ENCODE measurements at places on chromosomes 13 and 19.
A peak's percentile ranks its signal among the peaks of the same experiment; 100 is the strongest.

GRCh38 chr19:35495107-35496064, 5.1 kb upstream of the KRTDAP start:
- DNase-seq, result peak; percentile 73

- DNase-seq, result no peak
These were observed 1.6 kb upstream of the RGL3 start for GRCh38 chr19:11420429-11421370.

GRCh38 chr13:78085434-78086225, 167.0 kb upstream of the EDNRB start:
- DNase-seq, result no peak

- DNase-seq, result no peak
These were observed 97.8 kb downstream of the KLF12 start for GRCh38 chr13:74036373-74036772.

DNA sequence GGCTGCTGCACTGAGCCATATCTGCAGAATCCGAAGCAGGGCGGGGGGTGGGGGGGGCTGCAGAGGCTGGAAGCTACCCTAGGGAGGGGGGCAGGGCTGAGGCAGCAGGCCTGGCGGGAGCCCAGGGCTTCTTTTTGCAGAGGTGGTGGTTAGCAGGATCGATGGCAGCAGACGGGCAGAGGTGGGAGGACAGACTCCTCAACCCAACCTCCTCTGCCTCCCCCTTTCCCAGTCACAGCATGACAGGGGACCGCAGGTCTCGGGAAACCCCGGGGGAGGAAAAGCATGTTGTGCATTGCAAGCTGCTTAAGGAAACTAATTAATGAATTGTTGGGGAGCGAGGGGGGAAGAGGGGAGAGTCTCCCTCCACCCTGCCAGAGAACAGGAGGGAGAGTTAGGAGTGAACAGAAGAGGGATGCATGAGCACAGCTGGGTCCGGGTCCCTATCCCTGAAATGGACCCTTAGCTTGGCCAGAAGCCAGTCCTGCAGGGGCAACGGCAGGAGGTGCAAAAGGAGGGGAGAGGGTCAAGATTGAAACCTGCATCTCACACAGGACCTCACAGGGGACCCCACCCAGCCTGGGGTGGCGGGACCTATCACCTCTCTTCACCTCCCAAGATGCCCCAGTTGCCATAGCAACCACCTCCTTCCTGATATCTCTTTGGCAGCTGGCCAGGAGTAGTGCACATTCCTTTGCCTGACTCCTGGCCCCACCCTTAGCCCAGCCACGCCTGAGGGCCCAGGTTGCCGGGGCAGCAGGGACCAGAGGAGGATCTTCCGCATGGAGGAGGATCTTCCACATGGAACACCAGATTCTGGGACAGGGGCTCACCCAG, 1.8 kb downstream of the FXYD7 start:
- peak; percentile 60 for DNase-seq

GRCh38 chr13:20388184-20388583, 137.5 kb downstream of the CRYL1 start:
- DNase-seq, result no peak

- DNase-seq, result no peak
These were observed 4.3 kb upstream of the NR1H2 start for GRCh38 chr19:50371914-50372475.

DNA sequence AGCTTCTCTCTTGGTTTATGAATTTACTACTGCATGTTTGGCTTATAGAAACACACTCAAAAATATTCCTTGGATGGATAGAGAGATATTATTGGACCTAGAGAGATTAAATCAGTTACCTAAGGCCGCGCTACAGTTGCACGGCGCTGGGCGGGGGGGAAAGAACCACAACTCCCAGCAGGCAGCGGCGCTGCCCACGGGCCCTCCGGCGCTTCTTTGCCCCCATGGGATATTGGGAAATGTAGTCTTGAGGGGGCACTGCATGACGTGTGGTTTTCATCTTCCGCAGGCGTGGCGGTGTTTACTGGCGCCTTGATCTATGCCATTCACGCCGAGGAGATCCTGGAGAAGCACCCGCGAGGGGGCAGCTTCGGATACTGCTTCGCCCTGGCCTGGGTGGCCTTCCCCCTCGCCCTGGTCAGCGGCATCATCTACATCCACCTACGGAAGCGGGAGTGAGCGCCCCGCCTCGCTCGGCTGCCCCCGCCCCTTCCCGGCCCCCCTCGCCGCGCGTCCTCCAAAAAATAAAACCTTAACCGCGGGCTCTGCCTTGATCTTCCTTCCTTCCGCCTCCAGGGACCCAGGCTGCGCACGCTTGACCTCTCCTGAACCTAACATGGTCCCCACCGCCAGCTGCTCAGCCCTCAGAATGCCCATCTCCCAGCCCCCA, 4.8 kb downstream of the EMP3 start:
- peak; percentile 91 for DNase-seq

GRCh38 chr13:40191186-40191980, 475.1 kb downstream of the FOXO1 start:
- DNase-seq, result no peak

DNA sequence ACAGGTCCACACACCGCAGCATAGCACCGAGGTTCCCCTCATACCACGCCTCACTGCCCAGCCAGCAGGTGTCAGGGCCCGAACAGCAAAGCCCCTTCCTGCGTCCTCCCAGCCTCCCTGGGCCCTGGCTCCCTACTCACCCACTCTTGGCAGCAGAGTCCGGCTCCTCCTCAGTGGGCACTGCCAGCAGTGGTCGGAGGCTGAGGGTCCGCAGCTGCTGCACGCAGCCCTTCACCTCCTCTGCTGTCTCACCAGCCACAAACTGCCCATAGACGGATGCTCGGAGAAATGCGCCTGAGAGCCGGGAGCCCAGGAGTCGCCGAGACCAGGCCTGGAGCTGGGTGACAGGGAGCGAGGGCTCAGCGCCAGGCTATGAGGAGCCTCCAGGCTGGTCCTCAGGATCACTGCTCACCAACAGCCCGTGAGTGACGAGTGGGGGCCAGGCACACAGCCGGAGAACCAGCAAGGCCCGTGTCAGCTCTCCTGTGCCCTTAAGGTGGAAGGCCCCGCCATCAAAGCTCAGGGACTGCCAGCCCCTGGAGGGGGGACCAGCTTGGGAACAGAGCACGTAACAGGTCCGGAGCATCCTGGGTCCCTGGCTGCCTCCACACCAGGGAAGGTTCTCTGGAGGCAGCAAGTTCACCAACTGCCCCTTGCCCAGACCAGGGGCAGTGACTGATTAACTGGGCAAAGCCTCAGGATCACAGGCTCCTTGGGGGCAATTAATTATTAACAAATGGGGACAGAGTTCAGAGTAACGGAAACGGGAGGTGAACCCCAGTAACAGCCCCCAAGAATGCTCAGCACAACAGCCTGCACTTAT, at the start of gene PRODH2:
TSS of gene PRODH2 (minus strand) at position 626 of the 823 bp plus-strand sequence. CDS start at position 586, 40 bp downstream.
- no peak for DNase-seq

- DNase-seq, result no peak
These were observed 17.5 kb downstream of the KLF2 start for GRCh38 chr19:16342002-16342715.

DNA sequence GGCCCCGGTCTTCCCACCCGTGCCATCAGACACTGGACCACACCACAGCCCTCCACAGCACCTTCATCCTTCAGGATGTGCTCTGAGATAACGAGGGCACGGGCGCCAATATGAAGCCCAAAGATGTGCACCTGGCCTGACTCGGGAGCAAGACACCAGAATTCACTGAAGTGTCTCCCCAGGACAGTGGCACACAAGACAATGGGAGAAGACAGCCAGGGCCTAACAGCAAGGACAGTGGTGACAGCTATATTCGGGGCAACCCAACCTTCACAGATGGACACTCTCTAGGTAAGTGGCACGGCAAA, 7.2 kb downstream of the DDX39A start:
- DNase-seq, result no peak

GRCh38 chr19:44930088-44930487, 11.9 kb upstream of the APOC4 start:
- no peak for DNase-seq

GRCh38 chr13:82136880-82137279, 1745.4 kb downstream of the SLITRK1 start:
- DNase-seq, result no peak

- DNase-seq, result no peak
These were observed 14.0 kb downstream of the S1PR2 start for GRCh38 chr19:10217085-10217484.

- DNase-seq, result peak; percentile 14
These were observed 139.2 kb downstream of the SLITRK5 start for GRCh38 chr13:87810391-87810801.

DNA sequence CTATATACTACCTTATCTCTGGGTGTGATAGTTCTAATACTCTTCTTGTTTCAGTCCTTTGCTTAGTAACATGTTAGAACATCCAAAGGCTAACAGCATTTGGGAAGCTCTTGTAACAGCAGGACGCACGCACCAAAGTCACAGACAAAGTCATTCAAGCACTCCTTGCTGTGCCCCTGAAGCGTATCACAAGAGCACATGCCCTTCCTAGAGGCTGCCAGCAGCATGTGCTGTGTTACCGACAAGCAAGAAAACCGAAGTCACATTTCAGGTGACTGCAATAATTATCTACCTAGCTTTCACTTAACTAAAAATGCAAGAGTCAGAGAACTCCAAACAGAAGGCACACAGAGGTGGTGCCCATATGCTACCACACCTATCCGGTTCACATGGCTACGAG, 194.1 kb downstream of the KLF12 start:
- DNase-seq, result no peak

Data from glutamatergic neuron (in vitro differentiated cells).